ENCODE measurements at places on chromosomes 7 and 10. TPM values are rescaled to one million over a fixed set of nuclear protein-coding genes. Genes with fewer than 3 reads are reported as not detected.

The PROSER2 gene
- 1.1 TPM for total RNA-seq

The LRRC4 gene
- 0.46 TPM for total RNA-seq

The TRPV6 gene
- not detected for total RNA-seq

The GRM8 gene
- total RNA-seq, result 0.14 TPM

The ZFYVE27 gene
- total RNA-seq, result 20.2 TPM

The CYP3A5 gene
- total RNA-seq, result 0.28 TPM

The DKK1 gene
- 165 TPM for total RNA-seq

The MYL10 gene
- total RNA-seq, result not detected

The PRKG1 gene
- 32.7 TPM for total RNA-seq

The KAZALD1 gene
- 18.2 TPM for total RNA-seq

The TMEM236 gene
- total RNA-seq, result under 0.01 TPM

The NRAP gene
- not detected for total RNA-seq

The LGI1 gene
- 0.14 TPM for total RNA-seq

The LRIT1 gene
- total RNA-seq, result not detected

The SAP25 gene
- not detected for total RNA-seq

The CLEC2L gene
- not detected for total RNA-seq

The PLXNA4 gene
- total RNA-seq, result 0.28 TPM

The ITPRID1 gene
- total RNA-seq, result not detected

The PPIA gene
- 1,090 TPM for total RNA-seq

The PPP3CB gene
- total RNA-seq, result 22.1 TPM

The SLC18A3 gene
- total RNA-seq, result not detected

The UFSP1 gene
- total RNA-seq, result 4.1 TPM

The NAT16 gene
- not detected for total RNA-seq

The WDR37 gene
- 9.8 TPM for total RNA-seq

The PKD2L1 gene
- not detected for total RNA-seq

The EGR2 gene
- 0.14 TPM for total RNA-seq

The STOX1 gene
- 0.14 TPM for total RNA-seq

The DDX56 gene
- total RNA-seq, result 38.8 TPM

The ARHGAP22 gene
- 20.7 TPM for total RNA-seq

The TMEM225B gene
- 1.1 TPM for total RNA-seq

The HNRNPA2B1 gene
- total RNA-seq, result 69.4 TPM

The HOXA10 gene
- 11.8 TPM for total RNA-seq

The SSC4D gene
- total RNA-seq, result 0.28 TPM

The EN2 gene
- total RNA-seq, result under 0.01 TPM

Data from smooth muscle cell of bladder (primary cell).